ENCODE measurements at places on chromosomes 6 and 20.

DNA sequence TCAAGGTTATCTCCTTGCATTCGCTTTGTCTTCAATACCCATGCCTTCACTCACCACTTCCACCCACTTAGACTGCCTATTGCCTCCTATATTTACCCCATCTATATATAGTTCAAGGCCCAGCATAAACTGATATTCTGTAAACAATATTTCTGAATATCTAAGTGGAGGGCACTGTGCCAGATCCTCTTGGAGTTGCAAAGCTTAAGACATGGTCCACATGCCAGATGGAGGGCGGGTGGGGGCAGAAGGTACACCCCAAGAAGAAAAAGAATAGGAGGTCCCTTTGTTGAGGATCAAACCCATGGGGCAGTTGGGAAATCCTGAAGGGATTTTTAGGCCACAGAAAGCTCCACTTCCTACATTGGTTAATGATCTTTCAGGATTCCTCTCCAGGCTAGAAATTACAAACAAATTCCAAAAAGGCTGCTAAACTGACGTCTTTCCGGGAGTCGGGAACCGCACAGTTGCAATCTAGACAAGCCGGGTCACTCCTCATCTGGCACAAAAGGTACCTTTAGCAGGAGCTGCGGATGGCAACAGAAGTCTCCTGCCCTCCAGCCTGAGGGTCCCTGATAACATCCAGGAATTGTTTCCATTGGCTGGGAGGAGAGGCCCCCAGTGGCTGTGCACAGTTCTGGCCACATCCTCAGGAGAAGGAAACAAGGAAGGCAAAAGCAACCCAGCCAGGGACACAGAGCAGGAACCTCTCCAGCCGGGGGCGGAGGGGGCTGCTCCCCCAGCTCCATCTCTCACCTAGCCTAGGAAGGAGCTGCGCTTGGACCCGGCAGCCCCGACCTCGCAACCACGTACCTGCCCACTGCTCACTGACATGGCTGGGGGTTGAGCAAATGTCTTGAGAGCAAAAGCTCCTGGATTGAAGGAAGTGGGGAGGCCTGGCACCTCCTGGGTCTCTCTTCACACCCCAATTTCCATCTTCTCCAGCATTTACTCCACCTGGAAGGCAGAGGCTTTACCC, 5.9 kb upstream of the LPIN3 start:
- DNase-seq = peak; percentile 40

- DNase-seq = no peak
Observed at GRCh38 chr6:140050101-140050995, 675.9 kb upstream of the CITED2 start.

GRCh38 chr6:148620579-148621298, 126.1 kb upstream of the UST start:
- no peak for DNase-seq

DNA sequence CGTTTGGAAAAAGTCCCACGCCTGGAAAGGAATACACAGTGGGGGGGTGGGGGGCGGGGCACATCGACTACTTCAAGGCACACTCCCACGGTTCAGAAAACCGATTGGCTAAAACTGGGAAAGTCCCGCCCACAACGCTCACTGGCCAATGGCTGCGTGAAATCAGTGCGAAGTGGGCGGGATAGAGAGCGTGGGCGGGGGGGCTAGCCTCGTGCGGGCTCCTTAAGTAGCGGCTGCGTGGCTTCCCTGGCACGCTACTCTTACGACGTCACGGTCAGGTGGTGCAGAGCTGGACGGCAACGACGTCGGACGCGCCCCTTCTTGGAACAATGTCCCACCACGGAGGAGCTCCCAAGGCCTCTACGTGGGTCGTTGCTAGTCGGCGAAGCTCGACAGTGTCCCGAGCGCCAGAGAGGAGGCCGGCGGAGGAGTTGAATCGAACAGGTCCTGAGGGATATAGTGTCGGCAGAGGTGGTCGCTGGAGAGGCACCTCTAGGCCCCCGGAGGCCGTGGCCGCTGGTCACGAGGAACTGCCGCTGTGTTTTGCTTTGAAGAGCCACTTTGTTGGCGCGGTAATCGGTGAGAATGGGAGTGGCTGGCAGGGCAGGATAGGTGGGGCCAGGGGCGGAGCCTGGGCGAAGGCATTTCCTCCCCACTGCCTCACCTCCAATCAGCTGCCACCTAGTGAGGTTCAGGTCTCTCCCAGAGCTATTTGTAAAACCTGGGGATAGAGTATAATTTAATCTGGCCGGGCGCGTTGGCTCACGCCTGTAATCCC, at the start of gene DDX43:
TSS of gene DDX43 (plus strand) at position 252 of the 778 bp plus-strand sequence. CDS start at position 330, 78 bp downstream.
- DNase-seq = no peak

- DNase-seq = no peak
Observed at GRCh38 chr20:52614051-52614863, 357.9 kb upstream of the TSHZ2 start.

GRCh38 chr20:15205719-15206118, 868.3 kb upstream of the FLRT3 start:
- DNase-seq = no peak

GRCh38 chr6:15911753-15912504, 217.0 kb upstream of the MYLIP start:
- no peak for DNase-seq

- DNase-seq = peak; percentile 33
Observed at GRCh38 chr6:16136621-16137450, 8.0 kb downstream of the MYLIP start.

- DNase-seq = peak; percentile 27
Observed at GRCh38 chr6:39892490-39893129, 41.7 kb downstream of the MOCS1 start.

- DNase-seq = no peak
Observed at GRCh38 chr6:49806145-49806544, 19.1 kb upstream of the PGK2 start.

DNA sequence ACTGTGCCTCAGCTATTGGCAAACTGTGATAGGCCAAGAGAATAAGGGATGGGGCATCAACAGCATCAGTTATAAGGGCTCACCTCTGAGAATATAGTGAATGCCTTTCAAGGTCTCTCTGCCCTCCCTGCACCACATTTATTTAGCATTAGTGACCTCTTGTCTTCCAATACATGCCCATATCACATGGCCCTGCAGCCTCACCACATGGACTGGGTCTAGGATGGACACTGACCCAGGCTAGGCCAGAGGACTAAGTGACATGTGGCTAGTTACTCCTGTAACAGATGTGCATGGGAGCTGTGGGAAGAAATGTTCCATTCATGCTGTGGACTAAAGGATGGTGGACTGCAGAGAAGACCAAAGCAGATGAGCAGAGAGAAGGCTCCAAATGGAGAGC, 3.2 kb upstream of the BTN2A2 start:
- no peak for DNase-seq

GRCh38 chr20:6685181-6685582, 82.3 kb upstream of the BMP2 start:
- DNase-seq = no peak

DNA sequence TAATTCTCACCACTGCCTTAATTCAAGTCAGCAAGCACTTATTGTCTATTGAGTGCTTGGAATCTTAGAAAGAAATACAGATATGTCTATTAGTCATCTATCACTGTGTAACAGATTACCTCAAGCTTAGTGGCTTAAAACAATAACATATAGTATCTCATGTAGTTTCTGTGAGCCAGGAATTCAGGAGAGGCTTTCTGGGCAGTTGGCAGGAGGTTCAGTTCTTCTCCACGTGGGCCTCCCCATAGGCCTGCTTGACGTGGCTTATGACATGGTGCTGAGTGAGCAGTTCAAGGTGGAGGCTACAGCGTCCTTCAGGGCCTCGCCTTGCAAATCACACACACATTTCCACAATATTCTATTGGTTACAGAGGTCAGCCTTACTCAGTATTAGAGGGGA, 69.7 kb downstream of the DTD1 start:
- DNase-seq = no peak

GRCh38 chr20:63441136-63442099, 31.0 kb downstream of the KCNQ2 start:
- DNase-seq = no peak

DNA sequence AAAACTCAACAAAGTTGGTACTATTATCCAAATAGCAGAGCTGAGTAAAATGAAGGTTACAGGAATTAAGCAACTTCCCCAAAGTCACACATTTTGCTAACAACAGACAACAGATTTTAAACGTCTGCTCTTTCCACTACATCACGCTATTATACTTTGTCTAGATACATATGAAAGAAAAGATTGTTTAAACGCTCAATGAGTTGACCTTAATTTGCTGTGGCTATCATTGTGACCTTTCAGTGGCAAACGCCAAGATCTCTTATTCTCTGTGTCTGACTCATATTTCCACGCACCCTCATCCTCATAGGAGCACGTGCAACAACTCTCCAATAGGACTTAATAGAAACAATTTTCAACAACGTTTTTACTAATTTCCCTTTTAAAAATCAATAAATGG, 540.1 kb downstream of the MAFB start:
- no peak for DNase-seq

DNA sequence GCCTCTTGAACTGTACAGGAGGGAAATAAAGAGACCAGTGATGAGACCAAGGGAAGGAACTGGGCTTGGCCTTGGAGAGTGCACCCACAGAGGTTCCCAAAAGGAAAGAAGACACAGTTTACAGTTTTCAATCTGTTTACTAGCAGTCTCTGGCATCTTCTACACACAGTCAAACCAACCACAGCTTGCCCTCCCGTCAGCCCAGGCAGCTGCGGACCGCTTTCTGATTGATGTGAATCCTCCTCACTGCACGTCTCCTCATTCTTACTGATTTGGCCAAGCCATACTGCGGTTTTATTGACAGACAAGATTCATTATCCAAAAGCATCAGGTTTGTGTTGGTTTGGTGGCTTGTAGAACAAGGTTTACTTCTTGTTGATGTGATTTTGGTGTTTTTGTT, 104.5 kb upstream of the ASF1A start:
- no peak for DNase-seq

- no peak for DNase-seq
Observed at GRCh38 chr20:16028923-16029322, 544.3 kb downstream of the KIF16B start.

DNA sequence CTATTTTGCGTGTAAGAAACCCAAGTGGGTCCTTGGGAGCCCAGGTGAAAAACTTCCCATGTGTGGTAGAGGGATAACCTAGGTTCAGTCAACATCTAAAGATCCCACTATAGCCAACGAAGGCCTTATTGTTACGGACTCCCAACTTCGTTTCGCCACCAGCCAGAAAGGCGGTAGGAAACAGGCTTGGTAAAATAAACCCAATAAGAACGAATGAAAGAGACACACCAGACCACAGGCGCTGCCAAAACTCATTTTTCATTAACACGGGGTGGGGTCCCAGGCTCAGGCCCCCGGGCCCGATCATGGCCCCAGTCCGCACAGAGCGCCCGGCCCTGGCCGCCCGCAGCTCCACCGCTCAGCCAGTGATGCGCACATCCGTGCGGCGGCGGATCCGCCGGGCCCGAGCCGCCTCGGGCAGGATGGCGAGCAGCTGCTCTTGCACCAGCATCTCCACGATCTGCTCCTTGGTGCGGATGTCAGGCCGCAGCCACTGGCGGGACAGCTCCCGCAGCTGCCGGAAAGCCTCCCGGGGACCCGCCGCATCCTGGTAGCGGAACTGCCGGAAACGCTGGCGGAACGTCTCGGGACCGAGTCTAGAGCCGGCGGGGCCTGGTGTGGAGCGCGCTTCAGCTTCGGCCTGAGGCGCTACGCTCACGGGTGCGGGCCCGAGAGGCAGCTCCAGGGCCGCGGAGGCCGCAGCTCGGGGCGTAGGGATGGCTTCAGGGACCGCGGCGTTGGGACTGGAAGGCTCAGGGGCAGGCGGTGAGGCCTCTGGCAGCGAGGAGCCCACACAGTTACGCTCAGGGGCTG, 709 bp downstream of the SCAND1 start:
- DNase-seq = peak; percentile 27

- no peak for DNase-seq
Observed at GRCh38 chr6:43575105-43575771, 600 bp downstream of the XPO5 start.

DNA sequence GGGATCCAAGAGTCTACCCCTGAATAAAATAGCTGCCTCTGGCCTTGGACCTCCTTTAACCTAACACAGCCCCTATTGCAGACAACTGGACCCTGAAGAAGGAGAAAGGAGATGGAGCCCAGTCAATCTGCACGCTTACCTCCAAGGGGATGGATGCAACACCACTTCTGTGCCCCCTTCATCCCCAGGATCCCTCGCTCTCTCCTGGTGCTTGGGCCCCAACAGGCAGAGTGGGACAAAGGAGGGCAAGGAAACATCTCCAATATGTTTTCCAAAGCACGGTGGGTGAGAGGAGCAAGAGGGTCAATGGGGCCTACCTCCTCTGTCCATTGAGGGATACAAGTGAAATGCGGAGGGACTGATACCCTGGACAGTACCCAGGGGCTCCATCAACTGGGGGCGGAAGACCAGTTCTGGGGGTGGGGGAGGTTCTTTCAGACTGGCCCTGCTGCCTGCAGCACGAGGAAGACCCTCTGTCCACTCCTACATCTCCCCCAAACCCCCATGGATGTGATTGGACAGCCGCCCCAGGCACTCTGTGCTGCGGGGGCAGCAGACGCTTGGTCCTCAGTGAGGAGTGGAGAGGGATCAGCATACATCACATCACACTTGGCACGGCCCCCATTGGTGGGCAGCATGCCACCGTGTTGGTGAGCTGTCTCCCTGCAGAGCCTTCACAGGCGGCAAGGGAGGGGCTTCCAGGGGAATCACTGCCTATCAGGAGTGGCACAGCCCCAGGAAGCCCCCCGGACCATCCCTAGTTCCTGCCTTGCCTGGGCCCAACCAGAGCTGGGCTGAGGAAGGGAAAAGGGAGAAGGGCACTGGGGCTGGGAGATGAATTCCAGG, 70.6 kb downstream of the MRPL14 start:
- no peak for DNase-seq

DNA sequence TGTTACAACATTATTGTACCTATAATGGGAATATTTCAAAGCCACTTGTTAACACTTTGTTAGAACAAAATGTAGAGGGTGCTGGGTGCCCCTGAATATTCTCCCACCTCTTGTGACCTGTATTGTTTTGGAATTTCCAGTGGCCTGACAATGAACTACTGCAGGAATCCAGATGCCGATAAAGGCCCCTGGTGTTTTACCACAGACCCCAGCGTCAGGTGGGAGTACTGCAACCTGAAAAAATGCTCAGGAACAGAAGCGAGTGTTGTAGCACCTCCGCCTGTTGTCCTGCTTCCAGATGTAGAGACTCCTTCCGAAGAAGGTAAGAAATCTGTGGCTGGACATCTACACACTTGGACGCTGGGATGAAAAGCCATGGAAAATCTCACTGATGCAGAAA, 28.9 kb downstream of the PLG start:
- DNase-seq = no peak

DNA sequence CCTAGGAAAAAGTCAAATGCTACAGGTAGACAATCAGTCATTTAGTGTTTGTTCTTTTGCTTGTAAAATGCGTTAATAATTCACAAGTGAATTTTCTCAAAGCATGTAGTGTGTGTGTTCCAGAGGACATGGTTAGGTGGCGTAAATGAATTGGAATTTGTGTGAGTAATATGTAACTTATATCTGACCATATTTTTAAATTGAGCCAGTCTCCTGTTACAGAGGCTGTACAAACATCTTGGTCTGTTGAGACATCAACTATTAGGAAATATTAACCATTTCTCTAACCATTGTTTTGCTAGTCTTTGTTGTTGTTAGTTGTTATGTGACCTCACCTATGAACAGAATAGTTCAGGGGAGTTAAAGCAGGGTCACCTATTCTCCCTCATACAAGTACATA, 22.7 kb downstream of the MCM8 start:
- DNase-seq = no peak

- DNase-seq = no peak
Observed at GRCh38 chr6:25346064-25346463, 66.9 kb downstream of the CARMIL1 start.

GRCh38 chr20:4853757-4854560, 132.2 kb downstream of the PRND start:
- no peak for DNase-seq

GRCh38 chr20:951384-952169, 35.4 kb upstream of the ANGPT4 start:
- DNase-seq = no peak
